GM20000 (cell line): ENCODE measurements at places on chromosomes 12 and 14.

GRCh38 chr14:50381823-50382287 lies 14.8 kb downstream of the CDKL1 start:
- no peak for DNase-seq

DNA sequence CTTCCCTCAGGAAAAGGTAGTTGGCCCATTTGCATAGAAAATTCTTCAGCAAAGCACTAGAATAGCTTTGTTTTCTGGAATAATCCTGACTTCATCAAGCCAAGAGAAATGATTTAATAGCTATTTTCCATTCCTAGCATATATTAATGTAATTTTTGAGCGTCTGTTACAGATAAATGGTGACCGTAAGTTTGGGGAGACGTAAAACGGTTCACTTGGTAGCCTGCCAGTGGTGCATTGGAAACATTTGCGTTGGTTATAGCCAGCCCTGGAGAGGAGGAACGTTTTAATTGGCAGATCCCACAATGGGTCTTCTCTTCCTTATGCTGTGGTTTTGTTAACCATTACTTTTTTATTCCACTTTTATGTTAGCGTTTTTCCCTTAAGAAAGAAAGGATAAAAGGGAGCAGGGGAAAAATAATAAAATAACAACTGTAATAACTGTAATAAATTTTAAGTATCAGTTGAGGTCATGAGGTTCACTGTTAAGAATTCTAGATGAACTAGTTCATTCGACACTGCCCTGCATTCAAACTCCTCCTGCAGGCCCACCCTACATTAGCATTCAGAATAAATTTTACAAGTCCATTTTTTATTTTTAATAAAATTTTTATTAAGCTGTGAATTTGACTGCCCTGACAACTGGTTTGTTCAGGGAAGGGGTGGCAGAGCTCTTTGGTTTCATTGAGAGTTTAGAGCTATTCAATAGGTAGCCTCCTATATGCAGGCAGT lies 300.7 kb downstream of the ERC1 start:
- no peak for DNase-seq

- DNase-seq, result no peak
Measured at GRCh38 chr12:97575403-97576193, 113.0 kb downstream of the RMST start.

DNA sequence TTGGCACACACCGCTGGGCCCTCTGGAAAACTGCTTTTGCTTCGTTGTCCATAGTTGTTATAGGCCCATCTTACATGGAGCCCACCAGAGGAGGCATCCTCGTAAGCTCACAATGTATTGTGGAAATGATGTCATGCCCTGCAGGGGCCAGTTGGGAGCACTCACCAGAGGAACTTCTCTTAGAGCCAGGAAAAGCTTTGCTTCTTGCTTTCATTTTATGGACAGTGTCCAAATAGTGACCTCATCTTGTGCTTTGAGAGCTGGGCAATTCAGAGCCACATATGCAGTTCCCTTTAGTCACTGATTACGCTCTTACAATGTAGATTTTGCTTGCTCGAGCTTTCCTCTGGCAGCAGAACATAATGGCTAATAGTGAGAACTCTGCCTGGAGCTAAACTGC lies 275.6 kb downstream of the AACS start:
- DNase-seq, result no peak

- no peak for DNase-seq
Measured at GRCh38 chr14:103207388-103208072, 84.3 kb downstream of the TNFAIP2 start.

DNA sequence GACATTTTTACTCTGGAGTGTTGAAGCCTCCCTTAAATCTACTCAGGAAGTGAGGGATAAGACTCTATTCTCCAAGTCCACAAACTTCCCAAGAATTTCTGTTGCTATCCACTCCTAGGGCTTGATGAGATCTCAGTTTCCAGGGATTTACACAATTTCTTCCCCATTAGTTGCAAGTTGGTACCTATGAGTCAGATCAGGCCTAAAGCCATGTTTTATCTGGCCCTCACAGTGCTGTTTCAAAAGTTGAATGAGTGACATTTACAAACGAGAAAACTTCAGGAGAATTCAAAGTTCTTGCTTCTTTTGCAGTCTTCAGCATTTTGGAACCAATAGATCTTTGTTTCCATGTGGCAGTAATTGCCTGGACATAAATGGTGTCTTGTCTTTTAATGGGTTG lies 156.4 kb upstream of the SYT10 start:
- DNase-seq, result no peak

DNA sequence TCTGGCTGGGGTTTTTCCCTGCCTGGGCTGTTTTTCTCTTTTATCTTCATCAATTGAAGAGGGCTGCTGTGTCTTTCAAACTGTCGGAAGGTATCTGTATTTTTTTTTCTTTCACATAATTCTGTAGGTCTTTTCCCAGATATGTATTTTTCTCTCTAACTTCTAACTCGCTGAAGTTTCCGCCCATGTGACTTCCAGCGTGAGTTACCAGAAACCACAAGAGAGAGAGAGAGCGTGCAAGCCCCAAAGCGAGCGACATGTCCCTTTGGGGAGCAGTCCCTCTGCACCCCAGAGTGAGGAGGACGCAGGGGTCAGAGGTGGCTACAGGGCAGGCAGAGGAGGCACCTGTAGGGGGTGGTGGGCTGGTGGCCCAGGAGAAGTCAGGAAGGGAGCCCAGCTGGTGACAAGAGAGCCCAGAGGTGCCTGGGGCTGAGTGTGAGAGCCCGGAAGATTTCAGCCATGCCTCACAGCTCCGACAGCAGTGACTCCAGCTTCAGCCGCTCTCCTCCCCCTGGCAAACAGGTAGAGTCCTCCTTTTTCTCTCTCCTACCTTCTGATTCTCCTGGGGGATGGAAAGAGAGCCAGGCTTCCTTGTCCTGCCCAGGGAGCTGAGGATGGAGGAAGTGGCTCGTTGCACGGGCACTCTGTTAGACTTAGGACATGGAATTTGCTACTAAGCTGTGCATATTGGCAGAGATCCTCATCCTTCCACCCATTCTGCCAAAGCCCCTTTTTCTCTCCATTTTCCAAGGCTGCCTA lies at the start of gene BATF:
BATF (plus strand) TSS at position 246 of the 759 bp plus-strand sequence; CDS start at position 460, 214 bp downstream.
- DNase-seq, result peak; percentile 72

GRCh38 chr12:127886827-127887226 lies 380.1 kb upstream of the TMEM132C start:
- no peak for DNase-seq

GRCh38 chr12:54369597-54370131 lies 5.4 kb upstream of the GPR84 start:
- DNase-seq, result no peak

GRCh38 chr14:30159374-30159773 lies 231.7 kb upstream of the PRKD1 start:
- DNase-seq, result no peak

DNA sequence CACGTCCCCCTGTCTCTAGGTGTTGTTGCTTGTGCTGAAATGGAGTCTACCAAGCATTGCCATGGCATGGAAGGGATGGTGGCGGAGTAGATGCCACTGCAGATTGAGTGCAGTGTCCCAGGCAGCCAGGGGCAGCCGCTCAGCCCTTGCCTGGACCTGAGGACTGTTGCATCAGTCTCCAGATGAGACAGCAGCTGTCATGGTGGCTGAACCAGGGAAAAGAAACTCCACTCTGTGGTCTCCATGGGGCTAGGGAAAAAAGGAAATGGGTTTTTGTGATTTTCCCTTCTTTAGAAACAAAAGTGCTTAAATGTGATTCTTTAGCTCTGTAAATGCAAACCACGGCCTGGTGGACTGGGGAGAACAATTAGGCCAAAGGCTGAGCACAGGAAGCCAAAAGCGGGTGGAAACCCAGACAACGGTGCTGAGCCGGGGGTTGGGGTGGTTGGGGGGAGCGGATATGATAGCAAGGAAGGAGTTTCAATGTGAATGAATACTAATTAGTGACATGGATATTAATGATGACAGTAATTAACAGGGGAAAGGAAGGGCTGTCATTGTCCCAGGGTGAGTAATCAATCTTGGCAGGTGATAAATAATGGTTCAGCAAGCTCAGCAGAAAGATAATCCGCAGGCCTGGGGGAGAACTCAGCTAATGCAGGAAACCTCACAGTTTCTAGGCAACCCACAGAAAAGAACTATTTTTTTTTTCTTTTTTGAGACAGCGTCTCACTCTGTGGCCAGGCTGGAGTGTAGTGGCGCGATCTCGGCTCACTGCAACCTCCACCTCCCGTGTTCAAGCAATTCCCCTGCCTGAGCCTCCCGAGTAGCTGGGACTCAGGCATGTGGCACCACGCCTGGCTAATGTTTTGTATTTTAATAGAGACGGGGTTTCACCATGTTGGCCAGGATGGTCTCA lies 442.6 kb downstream of the DPF3 start:
- peak; percentile 59 for DNase-seq

GRCh38 chr12:101995684-101996083 lies 66.1 kb downstream of the WASHC3 start:
- DNase-seq, result no peak

GRCh38 chr14:51419685-51420084 lies 179.6 kb downstream of the TMX1 start:
- DNase-seq, result no peak

DNA sequence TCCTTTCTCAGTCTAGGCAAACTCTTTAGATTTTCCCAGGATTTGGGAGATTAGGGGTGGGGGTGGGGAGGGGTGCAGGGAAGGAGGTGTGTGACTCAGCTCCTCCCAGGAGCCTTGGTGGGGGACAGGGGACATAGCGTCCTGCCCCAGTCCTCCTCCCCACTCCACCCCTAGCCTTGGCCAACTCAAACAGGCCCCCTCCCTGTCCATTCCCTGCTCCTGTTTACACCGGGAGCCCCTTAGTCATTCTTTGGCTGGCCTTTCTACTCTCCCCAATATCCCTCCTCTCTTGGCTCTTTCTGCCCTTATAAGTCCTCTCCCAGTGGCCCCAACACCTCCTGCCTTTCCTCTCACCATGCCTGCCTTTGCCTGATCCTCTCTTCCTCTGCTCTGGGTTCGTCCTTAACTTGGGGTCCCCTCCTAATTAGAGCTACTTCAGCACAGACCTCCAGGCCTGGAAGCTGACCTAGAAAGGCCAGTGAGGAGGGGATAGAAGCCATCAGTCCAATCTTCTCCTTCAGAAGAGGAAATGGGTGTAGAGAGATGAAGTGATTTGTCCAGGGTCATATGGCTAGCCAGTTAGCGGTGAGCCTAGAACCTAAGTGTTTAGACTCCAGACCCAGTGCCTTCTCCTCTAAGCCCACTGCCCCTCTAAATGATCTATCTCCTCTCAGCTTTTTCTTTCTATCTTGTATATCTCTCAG lies 2.3 kb upstream of the ITGA5 start:
- no peak for DNase-seq
